Thoracic aorta (tissue), 2 donors: ENCODE measurements at places on chromosomes 3 and 15.

GRCh38 chr15:84816694-84817465, at the start of gene ALPK3:
ALPK3 (plus strand) TSS chr15:84817356; CDS start chr15:84817453, 97 bp downstream.
- DNase-seq, result no peak

DNA sequence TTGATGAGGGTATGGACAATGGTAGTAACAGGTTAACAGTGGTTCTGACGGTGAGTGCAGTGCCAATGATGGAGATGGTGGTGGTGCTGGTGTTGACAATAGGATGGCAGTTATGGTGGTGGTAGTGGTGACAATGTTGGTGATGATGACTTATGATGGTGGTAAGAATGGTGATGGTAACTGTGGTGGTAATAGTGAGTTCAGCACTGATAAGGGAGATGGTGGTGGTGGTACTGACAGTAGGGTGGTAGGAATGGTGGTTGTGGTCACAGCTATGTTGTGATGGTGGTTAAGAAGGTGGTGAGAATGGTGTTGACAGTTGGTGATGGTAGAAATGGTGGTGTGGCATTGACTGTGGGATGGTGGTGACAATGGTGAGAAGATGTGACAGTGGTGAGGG, 13.4 kb upstream of the INSYN1 start:
- no peak for DNase-seq

DNA sequence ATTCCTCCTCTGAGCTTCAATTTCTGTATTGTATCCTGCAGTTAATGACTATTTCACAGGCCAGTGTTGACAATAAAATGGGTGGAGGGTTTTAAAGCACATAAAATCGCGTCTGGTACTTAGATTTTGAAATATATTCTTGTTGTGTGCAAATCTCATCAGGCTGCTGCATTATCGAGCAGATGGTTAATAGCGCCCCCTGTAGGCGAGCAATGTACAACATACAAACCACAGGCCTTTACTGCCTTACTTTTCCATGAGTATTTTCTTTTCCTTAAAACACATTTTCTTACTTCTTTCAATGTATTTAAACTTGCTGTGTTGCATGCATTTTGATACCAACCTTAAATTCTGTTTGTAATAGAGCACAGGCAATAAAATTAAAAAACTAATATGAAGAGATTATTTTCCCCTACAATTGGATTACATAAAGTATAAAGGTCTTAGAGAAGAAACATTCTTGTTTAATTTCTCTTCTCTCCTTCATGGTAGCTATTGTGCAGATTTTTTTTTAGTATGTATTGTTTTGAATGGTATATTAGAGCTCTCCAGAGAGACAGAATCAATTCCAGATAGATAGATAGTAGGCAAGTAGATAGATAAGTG, 608.4 kb downstream of the CADM2 start:
- no peak for DNase-seq

DNA sequence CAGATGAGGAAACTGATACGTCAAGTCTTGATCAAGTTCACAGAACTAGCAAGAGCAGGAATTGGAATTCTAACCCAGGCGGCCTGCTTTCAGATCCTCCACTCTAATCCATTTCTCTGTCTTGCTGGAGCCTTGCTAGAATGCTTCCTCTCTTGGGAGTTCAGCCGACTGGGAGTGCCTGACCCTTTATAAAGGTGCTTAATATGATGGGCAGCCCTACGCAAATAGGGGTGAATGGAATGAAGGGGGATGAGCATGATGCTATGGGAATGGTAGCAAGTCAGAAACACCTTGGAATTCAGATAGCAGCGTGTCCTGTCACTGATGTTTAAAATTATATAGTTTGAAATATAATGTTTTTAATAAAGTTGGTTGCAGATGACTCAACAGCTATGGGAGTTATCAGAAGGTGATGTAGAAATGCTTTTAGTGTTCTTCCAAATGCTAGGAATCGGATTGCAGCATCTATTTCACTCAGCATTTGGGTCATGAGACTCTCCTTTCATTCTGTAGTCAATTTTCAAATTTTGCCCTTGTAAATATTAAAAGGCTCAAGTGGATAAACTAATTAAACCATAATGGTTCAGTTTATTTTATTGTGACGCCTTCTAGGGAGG, 150.7 kb downstream of the FNDC3B start:
- DNase-seq, result no peak

DNA sequence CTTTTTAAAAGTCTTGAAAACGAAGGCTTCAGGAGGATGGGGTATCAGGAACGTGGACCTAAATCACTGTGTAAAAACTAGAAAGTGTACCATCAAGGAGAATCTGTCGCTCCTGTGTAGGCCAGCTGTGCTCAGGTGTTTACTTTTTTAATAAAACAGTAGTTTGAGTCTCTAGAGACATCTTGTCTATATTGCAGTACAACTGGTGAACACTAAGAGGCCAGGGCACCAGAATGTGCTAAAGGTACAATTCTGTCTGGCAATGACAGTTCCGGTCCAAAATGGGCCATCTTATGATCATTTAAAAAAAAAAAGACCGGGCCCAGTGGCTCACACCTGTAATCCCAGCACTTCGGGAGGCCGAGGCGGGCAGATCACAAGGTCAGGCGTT, 61.8 kb upstream of the MCF2L2 start:
- no peak for DNase-seq

- DNase-seq, result no peak
Observed at GRCh38 chr3:100045696-100046095, 68.6 kb downstream of the FILIP1L start.
